Pericardium fibroblast (primary cell): ENCODE measurements at places on chromosomes 6 and 20. TPM values are rescaled to one million over a fixed set of nuclear protein-coding genes. Genes with fewer than 3 reads are reported as not detected.

Gene EDEM2
- 14.6 and 21.7 TPM in 2 replicates for total RNA-seq

Gene RSPH4A
- total RNA-seq, result 1.1 TPM in 1 of 2 replicates, not detected in the other

Gene LZTS3
- total RNA-seq, result 5.1 and 5.7 TPM in 2 replicates

Gene EEF1A2
- 0.09 and 0.35 TPM in 2 replicates for total RNA-seq

Gene CDH4
- total RNA-seq, result 0.82 and 2.6 TPM in 2 replicates

Gene GSTA3
- total RNA-seq, result not detected in 2 replicates

Gene SNX14
- 52.5 and 64.8 TPM in 2 replicates for total RNA-seq

Gene CRISP2
- not detected in 2 replicates for total RNA-seq

Gene RNF182
- total RNA-seq, result 0.70 and 5.3 TPM in 2 replicates
